GM04503 (cell line): ENCODE measurements at places on chromosomes 2 and 18.

DNA sequence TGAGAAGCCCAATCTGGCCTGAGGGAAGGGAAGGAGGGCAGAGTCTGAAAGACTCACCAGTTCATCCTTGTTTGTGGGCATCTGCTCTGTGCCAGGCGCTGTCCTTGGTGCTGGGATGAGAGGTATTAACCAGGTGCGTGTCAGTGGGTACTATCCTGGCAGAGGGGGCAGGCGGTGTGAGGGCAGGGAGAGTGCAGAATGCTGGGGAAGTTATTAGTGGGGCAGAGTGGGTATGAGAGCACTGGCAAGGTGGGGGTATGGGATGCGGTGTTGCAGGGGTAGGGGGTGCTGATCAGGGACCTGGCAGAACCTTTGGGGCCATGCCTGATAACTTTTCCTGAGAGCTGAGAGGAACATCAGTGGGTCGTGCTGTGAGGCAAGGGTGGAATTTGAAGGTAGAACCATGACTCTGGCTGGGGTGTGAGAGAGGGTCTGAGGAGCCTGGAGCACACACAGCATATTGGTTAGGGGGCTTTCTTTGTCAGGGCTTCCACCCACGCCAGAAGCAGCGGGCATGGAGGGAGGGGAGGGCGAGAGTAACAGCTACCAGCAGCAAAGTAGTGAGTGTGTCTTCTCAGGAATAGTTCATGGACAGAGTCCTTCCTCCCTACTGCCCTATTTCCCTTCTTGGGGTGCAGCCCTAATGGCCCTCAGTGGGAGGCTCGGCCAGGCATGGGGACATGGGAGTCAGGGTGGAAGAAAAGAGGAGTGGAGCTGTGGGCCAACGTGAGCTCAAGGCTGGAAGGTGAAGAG, 290.7 kb downstream of the CYP26B1 start:
- no peak for DNase-seq

DNA sequence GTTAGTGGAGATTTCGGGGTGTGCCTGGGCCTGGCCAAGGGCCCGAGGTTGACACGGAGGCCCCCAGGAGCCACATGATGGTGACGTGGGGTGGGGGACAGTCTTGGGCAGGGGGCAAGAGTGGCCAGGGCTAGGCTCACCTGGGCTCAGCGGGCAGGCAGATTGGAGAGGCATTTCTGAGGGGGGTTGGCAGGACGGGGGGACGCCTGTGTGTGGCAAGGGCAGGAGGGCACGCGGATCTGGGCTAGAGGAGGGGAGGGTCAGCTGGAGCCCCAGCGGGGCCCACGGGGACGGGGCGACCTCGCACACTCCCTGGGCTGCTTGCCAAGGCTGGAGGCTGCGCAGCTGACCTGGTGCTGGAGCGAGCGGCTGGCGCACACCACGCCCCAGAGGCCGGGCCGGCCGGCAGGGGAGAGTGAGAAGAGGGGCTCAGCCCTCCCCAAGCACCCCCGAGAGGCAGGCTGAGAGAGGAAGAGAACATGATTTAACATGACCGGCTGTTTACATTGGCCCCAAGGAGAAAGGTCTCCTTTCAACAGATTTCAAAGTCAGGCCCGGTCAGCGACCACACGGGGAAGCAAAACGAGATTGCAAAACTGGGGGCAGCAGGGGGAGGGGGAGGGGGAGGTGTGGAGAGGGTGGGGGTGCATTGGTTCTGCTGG, 38.0 kb upstream of the SNED1 start:
- no peak for DNase-seq

DNA sequence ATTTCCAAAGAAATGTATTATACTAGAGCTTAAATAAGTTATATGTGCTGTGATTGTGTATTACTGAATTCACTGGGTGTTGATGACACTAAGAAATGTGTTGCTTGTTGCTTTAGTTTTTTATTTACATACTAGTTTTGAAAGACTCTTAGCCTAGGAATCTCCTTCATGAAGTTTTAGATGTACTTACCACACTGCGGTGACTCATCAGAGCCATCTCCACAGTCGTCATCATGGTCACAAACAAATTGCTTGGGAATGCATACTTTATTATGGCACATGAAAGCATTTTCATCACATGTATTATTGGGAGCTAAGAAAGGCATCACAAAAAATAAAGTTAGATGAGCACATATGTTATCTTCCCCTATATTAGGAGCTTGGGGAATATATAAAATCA, 1624.2 kb downstream of the LRP1B start:
- DNase-seq = peak; percentile 42

GRCh38 chr18:10015288-10015701, 101.5 kb downstream of the VAPA start:
- DNase-seq = no peak

GRCh38 chr2:240208631-240209211, 68.3 kb upstream of the OTOS start:
- no peak for DNase-seq

DNA sequence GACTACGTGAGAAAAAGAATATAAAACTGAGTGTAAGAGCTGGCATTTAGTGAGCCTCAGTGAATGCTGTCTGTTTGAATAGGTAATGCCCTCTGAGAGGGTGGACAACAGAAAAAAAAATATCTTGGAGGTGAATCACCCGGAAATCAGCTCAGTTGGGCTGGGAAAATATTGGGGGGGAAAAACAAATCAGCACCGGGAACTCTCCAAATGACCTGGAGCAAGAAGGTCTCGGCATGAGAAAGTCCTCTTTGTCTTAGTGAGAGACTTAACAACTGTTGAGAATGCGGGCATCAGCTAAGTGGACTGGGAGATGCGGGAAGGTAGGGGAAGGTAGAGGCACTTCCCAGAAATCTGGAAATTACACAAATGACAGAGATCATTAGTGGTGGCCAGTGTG, 109.4 kb upstream of the POU3F3 start:
- no peak for DNase-seq

DNA sequence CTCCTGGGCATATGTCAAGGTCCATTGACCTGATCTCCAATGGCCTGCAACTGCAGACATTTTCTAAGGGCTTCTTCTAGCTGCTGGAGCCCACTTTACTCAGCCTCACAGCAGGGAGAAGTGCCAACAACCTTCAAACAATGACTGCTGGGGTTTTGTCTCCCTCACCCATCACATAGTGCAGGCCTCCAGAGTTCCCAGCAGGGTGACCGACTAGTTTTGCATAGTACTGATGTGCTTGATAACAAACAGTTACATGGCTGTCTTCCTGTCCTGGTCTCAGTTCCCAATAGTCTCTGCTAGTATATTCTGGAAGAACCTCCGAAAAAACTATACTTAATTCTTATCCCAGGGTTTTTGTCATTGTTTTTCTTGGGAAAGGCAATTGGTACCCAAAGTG, 10.4 kb upstream of the NETO1 start:
- no peak for DNase-seq

GRCh38 chr2:215556979-215557378, 121.1 kb upstream of the FN1 start:
- DNase-seq = no peak

DNA sequence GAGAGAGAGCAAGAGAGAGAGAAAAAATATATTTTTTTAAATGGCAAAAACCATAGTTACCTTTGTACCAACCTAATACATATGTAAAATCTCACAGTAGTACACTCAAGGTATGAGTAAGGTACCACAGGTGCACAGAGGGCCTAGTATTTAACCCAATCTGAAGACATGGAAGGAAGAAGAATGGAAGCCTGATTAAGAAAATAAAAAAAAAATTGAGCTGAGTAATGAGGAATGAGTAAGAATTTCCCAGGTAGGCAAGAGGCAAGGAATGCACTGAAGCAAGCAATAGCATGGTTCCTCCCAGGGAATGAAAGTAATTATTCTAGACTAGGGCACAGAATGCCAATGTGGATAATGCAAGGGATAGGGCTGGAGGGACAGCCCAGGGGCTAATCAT, 294.2 kb downstream of the FIGN start:
- no peak for DNase-seq

DNA sequence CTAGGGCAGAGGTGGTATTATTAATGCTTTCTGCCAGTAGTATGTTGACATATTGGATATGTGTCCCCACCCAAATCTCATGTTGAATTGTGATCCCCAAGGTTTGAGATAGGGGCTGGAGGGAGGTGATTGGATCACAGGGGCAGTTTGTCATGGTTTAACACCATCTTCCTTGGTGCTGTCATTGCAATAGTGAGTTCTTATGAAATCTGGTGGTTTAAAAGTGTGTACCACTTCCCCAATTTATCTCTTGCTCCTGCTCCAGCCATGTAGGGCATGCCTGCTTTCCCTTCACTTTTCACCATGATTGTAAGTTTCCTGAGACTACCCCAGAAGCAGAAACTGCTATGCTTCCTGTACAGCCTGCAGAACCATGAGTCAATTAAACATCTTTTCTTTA, 47.1 kb upstream of the THSD7B start:
- no peak for DNase-seq

DNA sequence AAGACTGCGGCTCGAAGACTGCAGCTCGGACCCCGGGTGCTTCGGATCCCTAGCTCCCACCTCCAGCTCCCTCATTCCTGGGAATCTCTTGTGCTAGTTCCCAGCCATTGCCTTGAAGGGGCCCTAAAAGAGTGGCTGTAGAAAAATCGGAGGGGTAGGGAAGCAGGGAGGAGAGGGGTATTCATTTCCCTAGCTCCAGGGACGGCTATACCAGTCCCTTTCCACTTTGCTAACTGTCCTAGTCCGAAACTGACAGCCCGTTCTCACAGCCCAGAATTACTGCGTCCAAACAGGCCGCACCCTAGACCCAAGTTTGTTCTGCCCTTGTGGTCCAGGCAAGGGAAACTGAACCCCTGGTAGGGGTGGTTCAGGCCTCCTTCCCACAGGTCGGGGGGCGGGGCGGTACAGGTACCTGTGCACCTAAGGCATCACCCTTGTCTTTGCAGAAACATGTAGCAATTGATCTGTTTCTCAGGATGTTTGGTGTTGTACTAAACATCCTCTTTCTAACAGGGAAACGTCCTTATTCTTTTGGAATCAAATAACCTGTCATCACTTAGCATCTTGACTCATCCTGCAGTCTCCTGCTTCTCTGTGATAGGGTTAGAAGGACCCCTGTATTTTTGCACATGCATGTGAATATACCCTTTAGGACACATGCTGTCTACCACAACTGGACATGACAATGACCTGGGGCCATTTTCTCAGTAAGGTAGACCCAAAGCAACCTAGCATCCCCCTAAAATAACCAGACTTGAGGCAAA, 4.0 kb downstream of the EMX1 start:
- no peak for DNase-seq

- DNase-seq = no peak
Observed at GRCh38 chr2:103028181-103028580, 266.4 kb downstream of the TMEM182 start.

GRCh38 chr2:120204945-120205670, 18.1 kb downstream of the TMEM185B start:
- no peak for DNase-seq

DNA sequence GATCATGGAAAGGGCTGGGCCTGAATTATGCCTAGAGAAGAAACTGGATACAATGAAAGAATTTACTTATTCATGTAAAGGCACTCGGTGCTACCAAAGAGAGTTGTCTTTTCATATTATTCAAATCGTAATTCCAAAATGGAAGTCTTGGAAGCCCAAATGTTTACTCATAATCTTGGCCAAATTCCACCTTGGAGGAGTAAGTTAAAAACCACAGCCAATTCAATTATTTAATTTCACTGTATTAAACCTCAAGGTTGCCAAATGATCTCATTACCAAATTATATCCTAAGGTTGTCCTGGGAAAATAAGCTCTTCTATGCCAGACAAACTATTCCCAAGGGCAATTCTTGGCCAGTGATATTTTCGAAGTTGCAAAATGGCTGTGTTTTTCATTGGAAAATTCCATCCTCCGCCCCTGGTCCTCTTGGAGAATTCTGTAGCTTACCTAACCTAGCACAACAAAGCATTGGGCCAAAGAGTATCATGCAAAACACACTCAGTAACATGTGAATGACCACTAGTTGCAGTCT, 11.1 kb upstream of the VPS4B start:
- no peak for DNase-seq
